NCI-H82 (cell line): ENCODE measurements at places on chromosomes 3 and 15.
A peak's percentile ranks its signal among the peaks of the same experiment; 100 is the strongest.

- no peak for DNase-seq
These were observed 27.6 kb downstream of the CNOT10 start for GRCh38 chr3:32712506-32713055.

GRCh38 chr3:75863130-75863529 is 77.8 kb upstream of the ZNF717 start:
- no peak for DNase-seq

GRCh38 chr3:170469151-170470062 is 50.7 kb downstream of the CLDN11 start:
- DNase-seq: peak; percentile 61

GRCh38 chr3:78809966-78810365 is 957.8 kb downstream of the ROBO1 start:
- DNase-seq: no peak

GRCh38 chr3:24493746-24494617 is 668 bp downstream of the THRB start:
- DNase-seq: peak; percentile 66

GRCh38 chr3:74643636-74644035 is 29.2 kb upstream of the CNTN3 start:
- peak; percentile 96 for DNase-seq

GRCh38 chr3:174859756-174860155 is 622 bp downstream of the NAALADL2 start:
- no peak for DNase-seq

- peak; percentile 89 for DNase-seq
These were observed 31.8 kb upstream of the RASA2 start for GRCh38 chr3:141454906-141455602.

- DNase-seq: peak; percentile 19
These were observed 930.2 kb upstream of the ALCAM start for GRCh38 chr3:104436506-104436905.

DNA sequence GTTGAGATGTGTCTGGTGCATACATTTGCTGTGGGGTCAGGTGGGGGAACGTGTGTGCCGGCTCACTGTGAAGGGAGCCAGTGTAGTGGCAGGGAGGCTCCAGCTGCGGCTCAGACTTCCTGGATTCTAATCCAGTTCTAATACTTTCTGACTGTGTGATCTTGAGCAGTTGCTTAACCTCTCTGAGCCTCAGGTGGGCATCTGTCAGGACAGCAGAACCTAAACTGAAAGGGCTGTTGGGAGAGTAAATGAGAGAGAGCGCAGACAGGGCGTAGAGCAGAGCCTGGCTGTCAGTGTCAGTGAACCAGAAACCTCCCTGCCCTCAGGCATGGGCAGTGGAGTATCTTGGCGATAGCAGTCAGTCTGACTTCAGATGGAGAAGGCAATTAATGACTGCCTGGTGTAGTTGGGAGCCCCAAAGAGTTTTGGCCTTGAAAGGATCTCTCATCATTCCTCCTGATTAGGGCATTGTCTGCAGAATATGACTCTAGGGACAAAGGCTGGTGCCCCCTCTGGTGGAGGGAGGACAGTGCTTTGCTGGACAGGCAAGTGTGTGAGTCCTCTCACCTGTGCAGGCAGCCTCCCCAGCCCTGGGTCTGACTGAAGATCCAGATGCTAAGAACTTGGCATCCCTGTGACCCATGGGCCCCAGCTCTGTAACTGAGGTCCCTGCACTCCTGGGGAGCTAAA is 9.6 kb downstream of the KBTBD13 start:
- DNase-seq: peak; percentile 56
